ENCODE measurements at places on chromosomes 5 and 9.
A peak's percentile ranks its signal among the peaks of the same experiment; 100 is the strongest.

DNA sequence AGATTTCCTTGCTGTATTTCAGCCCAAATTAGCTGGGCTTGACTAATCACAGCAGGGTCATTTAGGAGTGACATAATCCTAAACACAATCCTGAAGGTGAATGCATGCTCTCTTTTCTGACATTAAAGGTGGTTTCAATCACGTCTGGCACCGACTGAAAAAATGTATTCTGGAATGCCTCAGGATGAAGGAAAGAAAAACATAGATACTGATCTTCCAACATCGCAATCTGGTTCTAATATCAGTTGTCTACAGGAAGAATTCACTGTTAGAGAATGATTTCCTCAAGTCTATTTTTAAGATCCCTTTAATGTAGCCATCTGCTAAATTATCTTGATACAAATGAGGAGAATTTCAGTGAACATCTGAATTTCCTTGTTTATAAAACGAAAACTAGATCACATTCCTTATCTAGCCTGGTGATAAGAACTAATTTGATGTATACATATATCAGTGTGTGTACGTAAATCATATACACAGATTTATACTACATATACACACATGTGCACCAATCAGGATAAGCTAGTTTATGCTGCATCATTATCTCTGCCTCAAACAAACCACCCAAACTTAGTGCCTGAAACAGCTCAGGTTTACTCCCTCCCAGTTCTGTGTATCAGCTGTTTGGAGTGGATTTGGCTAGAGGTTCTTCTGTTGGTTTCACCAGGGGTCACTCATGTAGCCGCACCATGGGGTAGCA is 31.3 kb upstream of the TAS2R1 start:
- DNase-seq: no peak

- peak; percentile 59 for DNase-seq
These were observed 12.7 kb upstream of the TMEM174 start for GRCh38 chr5:73160239-73160671.

GRCh38 chr5:176542596-176543427 is 5.6 kb upstream of the RNF44 start:
- no peak for DNase-seq

DNA sequence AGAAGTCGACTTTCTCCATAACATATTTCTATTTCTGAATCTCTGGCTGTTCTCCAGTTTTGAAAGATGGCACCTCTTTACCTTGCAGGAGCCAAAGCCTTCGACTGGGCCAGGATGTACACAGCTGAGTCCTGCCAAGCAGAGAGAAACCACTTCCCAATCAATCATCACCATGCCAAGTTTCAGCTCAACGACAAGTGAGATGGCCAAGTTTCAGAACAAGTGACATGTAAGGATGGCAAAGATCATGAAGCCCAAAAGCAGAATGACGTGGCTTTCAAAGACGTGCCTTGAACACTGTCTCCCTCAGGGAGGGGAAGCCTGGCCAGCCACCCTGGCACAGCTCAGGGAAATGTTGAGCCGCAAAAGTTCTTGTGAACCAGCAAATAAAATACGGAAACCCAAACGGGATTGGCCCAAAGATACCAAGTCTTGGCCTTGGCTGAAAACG is 17.7 kb downstream of the STK10 start:
- no peak for DNase-seq
